ENCODE measurements at places on chromosomes 1 and 21.

- DNase-seq, result no peak
These were observed 15.6 kb downstream of the TRAPPC10 start for GRCh38 chr21:44027607-44028286.

- DNase-seq, result no peak
These were observed 156.9 kb downstream of the LRRC40 start for GRCh38 chr1:70048336-70049094.

GRCh38 chr1:227544067-227545050 is 19.0 kb upstream of the ZNF678 start:
- no peak for DNase-seq

- peak; percentile 54 for DNase-seq
These were observed 46.5 kb downstream of the LUZP1 start for GRCh38 chr1:23122023-23122748.

DNA sequence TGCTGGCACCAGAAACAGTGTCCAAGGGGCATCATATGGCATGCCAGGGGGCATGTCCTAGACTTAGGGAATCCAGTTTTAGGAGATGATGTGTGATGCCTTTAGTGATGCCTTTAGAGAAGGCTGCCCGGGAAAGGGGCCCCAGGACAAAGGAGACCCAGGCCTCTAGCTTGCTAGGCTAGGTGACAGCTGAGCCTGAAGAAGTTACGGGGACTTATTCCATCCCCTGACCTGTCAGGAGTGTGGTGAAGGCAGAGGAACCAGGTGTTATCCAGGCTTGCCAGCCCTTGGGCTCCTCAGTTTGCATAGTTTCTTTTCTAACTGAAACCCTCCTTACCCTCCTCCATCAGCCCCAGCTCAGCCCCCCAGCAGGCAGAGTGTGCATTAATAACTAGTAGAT is 269.7 kb upstream of the CSF3R start:
- no peak for DNase-seq

GRCh38 chr1:160489513-160490261 is 33.4 kb downstream of the SLAMF6 start:
- no peak for DNase-seq

GRCh38 chr1:98049370-98050135 is 128.7 kb upstream of the DPYD start:
- DNase-seq, result no peak

GRCh38 chr1:240122639-240123613 is 31.2 kb downstream of the FMN2 start:
- DNase-seq, result peak; percentile 46

GRCh38 chr21:9763807-9764206 is 757.6 kb upstream of the TPTE start:
- no peak for DNase-seq

DNA sequence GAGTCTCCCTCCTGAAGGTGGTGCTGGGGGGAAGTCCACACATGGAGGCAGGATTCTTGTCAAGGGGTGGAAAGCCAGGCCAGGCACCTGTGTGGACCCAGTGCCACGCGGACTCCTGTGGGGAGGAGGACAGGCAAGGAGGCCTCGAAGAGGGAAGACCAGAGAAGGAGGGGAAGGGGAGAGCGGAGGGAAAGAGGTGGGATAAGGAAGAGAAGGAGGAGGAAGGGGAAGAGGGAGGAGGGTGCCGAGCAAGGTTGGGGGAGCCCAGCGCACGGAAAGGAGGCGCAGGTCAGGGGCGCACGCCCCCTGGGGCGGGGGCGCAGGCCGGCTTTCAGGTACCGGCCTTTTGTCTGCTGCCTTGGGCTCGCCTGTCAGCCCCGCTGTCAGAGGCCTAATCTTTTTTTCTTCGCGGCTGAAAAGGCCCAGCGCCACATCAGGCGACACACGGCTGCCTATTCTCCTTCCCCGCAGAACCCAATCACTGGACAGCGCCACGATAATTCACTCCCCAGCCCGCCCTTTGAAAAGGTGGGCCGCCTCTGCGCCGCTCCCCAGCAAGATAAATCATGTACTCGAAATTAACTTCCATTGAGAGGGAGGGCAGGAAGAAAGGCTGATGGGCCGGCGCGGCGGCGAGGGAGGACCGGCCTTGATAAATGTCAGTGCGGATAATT is 42.5 kb downstream of the PRDM16 start:
- DNase-seq, result no peak

- no peak for DNase-seq
These were observed 372.0 kb downstream of the RPS6KC1 start for GRCh38 chr1:213423041-213423440.

DNA sequence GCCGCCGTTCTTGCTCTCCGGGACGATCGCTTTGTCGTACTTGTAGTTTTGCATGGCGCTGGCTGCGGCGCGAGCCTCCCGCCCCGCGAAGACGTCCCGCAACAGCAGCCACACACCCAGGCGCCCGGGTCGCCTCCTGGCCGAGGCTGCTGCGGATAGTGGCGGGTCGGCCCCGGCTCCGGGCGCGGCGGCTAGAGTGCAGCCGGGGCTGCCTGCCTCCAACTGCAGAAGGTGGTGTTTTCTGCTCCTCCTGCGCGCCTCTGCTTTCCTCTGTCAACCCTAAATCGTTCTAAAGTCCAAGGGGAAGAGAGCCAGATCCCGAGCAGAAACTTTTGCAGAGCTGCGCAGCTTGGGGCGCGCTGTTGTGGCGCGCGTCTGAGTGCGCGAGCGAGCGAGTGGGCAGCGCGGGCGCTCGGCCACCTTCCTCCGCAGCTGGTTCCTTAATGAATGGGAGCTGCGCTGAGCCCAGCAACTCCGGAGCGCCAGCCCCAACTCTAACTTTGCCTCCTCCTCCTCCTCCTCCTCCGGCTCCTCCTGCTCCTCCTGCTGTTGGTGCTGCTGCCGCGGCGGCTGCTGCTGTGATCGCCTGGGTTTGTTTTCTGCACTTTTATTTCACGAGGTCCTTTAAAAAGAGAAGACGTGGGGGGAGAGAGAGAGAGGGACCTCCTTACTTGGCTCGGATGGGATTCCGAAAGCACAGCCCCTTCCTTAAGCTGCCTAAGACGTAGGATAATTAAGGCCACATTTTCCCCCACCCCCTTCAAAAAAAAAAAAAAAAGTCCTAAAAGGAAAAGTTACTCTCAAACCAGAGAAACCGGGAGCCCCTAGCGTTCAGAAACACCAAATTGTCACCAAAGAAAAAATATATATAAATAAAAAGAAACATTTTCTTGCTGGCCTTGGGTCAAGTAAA is at the start of gene PLPP3:
Gene PLPP3 (minus strand): TSS at position 601 of the 913 bp plus-strand sequence. CDS start 547 bp downstream, at position 54.
- DNase-seq, result peak; percentile 97

GRCh38 chr1:84298328-84298683 is 3.2 kb upstream of the SAMD13 start:
- DNase-seq, result no peak

- no peak for DNase-seq
These were observed 1057.3 kb downstream of the ADGRL2 start for GRCh38 chr1:82858031-82858430.

GRCh38 chr1:191438979-191439378 is 719.3 kb upstream of the RGS18 start:
- no peak for DNase-seq

- peak; percentile 75 for DNase-seq
These were observed 40.0 kb upstream of the CTPS1 start for GRCh38 chr1:40939320-40940059.

- DNase-seq, result no peak
These were observed 117.9 kb downstream of the LRIG2 start for GRCh38 chr1:113190930-113191329.

DNA sequence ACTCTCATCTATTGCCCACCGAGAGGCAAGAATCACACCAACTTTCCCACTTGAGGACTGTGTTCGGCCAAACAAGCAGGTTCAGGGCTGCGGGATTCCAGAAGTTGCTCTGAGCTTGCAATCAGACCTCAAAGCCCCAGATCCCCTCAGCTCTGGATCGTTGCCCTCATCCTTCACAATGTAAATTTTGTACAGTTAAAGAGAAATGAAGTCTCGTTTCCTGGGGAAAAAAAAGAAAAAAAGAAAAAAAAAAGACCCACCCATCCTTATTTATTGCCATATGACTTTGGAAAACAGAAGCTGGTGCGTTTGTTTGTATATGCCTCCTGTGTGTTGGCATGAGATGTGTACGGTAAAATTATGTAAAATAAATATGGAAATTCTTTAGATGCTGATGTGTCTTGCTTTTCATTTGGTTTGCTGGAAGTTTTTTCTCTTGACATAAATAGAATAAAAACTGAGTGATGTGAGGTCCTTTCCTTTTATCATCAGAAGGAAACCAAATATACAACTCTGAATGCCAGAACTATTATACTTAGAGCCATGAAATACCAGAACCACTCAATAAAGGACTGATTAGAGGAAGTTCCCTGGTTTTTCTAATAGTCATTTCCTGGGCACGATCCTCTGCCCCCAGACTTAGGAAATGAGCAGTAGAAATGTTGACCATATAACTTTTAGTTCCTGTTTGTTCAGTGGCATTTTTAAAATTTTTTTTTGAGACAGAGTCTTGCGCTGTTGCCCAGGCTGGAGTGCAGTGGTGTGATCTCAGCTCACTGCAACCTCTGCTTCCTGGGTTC is 48.7 kb downstream of the LHX4 start:
- no peak for DNase-seq

- no peak for DNase-seq
These were observed 1.6 kb downstream of the CD53 start for GRCh38 chr1:110874324-110875215.

GRCh38 chr21:14483296-14483695 is 62.8 kb downstream of the SAMSN1 start:
- no peak for DNase-seq

- no peak for DNase-seq
These were observed 4.4 kb upstream of the IGSF3 start for GRCh38 chr1:116671912-116672311.

DNA sequence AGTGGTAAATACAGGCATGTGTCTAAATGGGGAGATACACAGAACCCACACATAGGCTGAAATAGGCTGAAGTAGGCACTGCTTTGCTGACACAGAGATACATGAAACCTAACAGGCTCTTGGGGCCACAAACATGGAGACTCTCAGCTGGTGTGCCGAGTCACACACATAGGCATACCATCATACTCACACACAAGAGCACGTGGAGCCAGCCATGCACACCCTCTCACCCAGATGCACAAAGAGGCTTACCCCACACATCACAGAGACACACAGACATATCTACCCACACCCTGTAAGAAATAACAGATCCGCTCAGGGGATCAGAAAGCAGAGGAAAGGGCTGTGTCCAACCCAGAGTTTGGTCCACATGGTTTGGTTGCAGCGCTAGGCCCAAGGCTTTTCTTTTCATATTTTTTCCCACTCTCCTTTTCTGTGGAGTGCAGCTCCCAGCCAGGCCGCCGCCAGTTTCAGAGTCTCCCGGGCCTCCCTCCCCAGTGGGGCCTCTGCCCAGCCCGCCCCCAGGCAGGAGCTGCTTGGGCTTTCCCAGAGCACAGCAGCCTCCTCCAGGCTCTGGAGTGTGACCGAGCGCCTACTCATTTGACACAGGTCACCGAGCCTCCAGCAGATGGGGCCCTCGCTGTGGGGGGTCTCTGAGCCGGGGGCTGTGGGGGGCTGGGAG is 3.9 kb upstream of the POU3F1 start:
- no peak for DNase-seq

DNA sequence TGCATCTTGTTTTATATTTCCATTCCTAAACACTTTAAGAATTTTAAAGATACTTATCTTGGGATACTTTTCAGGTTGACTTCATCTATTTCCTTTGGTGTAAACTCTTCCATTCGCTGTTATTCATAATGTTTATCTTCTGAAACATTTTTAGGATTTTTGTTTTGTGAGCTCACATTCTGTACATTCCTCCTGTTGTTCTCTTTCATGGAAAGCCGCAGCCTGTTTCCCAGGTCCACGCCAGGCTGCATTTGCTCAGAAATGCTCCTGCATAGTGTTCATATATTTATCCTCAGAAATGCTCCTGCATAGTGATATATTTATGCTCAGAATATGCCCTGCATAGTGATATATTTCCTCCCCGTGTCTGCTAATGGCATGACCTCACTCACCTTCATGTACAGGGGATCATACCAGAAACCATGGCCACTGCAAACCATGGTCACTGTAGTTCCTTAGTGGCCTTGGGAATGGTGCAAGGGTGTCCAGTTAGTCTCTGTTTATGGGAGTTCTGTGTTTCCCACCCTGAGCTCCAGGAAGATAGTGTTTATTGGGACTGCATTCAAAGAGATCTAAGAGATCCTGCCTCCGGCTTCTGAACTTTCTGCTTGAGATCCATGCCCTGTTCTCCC is 153.9 kb upstream of the GREM2 start:
- no peak for DNase-seq

DNA sequence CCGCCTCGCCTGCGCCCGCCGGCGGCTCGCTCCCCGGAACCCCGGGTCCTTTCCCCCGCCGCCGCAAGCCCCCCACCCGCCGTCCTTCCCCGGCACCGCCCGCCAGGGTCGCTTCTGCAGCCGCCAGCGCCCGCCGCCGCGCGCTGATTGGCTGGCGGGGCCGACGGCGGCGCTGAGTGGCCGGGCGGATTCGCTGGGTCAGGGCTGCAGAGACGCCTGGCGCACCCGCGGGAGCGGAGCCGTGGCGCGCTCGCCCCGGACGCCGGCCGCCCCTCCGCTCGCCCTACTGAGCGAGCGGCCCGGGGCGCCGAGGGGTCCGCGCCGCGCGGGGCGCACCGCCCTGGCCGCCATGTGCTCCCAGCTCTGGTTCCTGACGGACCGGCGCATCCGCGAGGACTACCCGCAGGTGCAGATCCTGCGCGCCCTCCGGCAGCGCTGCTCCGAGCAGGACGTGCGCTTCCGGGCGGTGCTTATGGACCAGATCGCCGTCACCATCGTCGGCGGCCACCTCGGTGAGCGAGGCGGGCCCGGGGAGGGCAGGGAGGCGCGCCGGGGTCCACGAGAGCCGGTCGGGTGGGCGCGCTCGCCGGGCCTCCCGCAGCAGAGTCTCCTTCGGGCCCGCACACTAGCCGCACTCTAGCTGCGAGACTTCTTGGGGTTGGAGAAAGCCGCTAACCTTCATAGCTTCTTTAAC is at the start of gene RIMKLA:
Gene RIMKLA (plus strand): TSS at position 207 of the 694 bp plus-strand sequence. CDS start 143 bp downstream, at position 350.
- DNase-seq, result peak; percentile 2

- DNase-seq, result peak; percentile 78
These were observed 638 bp upstream of the TUFT1 start for GRCh38 chr1:151539321-151540020.

DNA sequence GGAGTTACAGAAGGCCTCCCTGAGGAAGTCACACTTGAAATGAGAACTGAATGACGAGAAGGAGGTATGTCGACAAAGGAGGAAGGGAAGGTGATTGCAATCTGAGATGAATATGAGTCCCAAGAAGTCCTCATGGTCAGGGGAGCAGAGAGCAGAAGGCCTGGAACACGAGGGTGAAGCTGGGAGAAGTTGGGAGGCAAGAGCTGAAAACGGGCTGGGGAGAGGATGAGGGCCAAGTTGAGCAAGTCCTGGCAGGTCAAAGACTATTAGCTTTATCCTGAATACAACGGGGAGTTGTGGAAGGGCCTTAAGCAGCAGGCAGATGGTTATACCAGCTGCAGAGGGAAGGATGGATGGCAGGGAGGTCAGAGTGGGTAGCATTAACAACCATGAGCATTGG is 89.5 kb downstream of the KCNJ15 start:
- DNase-seq, result no peak

- no peak for DNase-seq
These were observed 1.9 kb downstream of the BTBD19 start for GRCh38 chr1:44810101-44810761.

Measured in stromal cell of bone marrow (primary cell).